ENCODE measurements at places on chromosomes 7 and 10. TPM values are rescaled to one million over a fixed set of nuclear protein-coding genes. Genes with fewer than 3 reads are reported as not detected.

CLCN1 gene
- total RNA-seq: 0.09 TPM

PLXNA4 gene
- 21.7 TPM for total RNA-seq

BHLHA15 gene
- total RNA-seq: not detected

ZSCAN25 gene
- 23.4 TPM for total RNA-seq
